ENCODE measurements at places on chromosomes 3 and 15. TPM values are rescaled to one million over a fixed set of nuclear protein-coding genes. Genes with fewer than 3 reads are reported as not detected.

Gene CTDSPL
- 10.2 TPM for total RNA-seq

Gene CCR3
- not detected for total RNA-seq

Gene WNT5A
- 0.66 TPM for total RNA-seq

Gene CASR
- total RNA-seq = not detected

Gene DNAJC13
- total RNA-seq = 15.1 TPM

Gene LYSMD2
- total RNA-seq = 19.2 TPM

Gene ZNF385D
- not detected for total RNA-seq

Gene RLBP1
- not detected for total RNA-seq

Gene CMTM8
- 11.7 TPM for total RNA-seq

Gene RARRES1
- total RNA-seq = 16.6 TPM

Gene TRIM42
- total RNA-seq = not detected

Gene TM4SF18
- 39.5 TPM for total RNA-seq

Gene CORO2B
- total RNA-seq = 3.5 TPM

Gene ITIH1
- total RNA-seq = not detected

Gene FAIM
- total RNA-seq = 24.7 TPM

Gene PLAAT1
- total RNA-seq = not detected

Gene CGNL1
- 0.93 TPM for total RNA-seq

Gene EPHB3
- total RNA-seq = 0.23 TPM

Gene PATL2
- 0.28 TPM for total RNA-seq

Gene CIAO2A
- 108 TPM for total RNA-seq

Gene BAHD1
- total RNA-seq = 11.5 TPM

Gene SCAMP5
- total RNA-seq = 9.3 TPM

Gene STRIT1
- total RNA-seq = not detected

Gene GAP43
- total RNA-seq = not detected

Gene GHRL
- total RNA-seq = not detected

Gene WWTR1
- 115 TPM for total RNA-seq

Gene IL1RAP
- total RNA-seq = 5.0 TPM

Gene SNTN
- not detected for total RNA-seq

Gene NR2F2
- total RNA-seq = 24.3 TPM

Gene DISP2
- total RNA-seq = 1.3 TPM

Gene CIB1
- total RNA-seq = 205 TPM

Gene SMAD6
- 20.7 TPM for total RNA-seq

Gene ROPN1
- total RNA-seq = not detected

Gene DNAH1
- total RNA-seq = 0.89 TPM

Gene TNFAIP8L3
- 16.4 TPM for total RNA-seq

Gene PLS1
- total RNA-seq = 12.2 TPM
